ENCODE measurements at places on chromosomes 1 and 21. TPM values are rescaled to one million over a fixed set of nuclear protein-coding genes. Genes with fewer than 3 reads are reported as not detected.

DNA sequence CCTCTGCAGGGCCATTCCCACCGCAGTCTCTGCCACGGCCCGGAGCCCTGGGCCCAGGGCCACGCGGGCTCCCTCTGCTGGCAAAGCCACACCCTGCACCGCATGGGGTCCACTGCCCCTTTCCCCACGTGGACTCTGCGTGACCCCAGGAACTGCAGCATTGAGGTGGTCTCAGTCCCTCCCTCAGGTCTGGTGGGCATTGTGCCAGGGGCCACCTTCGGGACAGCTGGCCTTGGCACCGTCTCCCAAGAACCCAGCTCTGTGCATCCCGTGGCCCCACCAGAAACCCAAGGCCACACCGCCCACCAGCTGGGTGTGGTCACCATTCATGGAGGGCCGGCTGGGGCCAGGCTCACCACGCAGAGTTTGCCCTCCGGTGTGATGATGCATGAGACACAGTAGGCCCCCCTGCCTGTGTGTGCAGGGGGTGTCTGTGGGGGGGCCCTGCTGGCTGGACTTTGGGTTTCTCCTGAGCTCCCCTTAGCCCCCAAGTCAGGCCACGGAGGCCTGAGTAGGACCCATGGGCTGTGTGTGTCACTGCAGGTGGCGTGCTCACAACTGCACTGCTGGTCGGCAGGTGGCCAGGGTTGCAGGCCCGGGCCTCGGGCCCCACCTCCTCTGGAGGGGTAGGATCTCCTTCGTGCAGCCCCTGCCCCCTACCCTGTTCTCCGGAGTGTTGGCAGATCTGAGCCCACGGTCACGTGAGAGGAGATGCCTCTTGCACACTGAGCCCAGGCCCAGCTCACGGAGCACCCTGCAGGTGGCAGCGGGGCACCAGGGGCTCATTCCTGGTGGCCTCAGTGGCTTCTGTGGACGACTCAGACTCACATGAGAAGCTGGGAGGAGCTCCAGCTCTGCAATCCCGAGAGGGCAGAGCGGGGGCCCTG, 5.8 kb downstream of the VWA1 start:
- DNase-seq: peak; percentile 70

- DNase-seq: no peak
Observed at GRCh38 chr1:94863297-94863911, 43.2 kb downstream of the SLC44A3 start.

Gene MX2
- total RNA-seq: 17.6 TPM

DNA sequence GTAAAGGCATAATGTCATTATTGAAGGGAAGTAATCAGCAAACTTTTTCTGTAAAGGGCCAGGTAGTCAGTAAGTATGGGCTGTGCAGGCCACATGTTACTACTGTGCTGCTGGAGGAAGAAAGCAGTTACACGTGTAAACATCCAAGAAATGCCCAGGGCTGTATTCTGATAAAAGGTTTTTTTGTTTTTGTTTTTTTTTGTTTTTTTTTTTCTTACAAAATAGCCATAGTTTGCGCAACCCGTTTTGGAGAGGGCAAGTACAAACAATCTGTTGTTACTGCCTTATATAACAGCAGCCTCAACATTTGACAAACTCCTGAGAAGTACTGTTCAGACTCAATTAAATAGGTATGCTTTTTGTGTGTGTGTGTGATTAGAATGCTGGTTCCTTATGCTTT, 26.7 kb upstream of the MTMR11 start:
- no peak for DNase-seq

DNA sequence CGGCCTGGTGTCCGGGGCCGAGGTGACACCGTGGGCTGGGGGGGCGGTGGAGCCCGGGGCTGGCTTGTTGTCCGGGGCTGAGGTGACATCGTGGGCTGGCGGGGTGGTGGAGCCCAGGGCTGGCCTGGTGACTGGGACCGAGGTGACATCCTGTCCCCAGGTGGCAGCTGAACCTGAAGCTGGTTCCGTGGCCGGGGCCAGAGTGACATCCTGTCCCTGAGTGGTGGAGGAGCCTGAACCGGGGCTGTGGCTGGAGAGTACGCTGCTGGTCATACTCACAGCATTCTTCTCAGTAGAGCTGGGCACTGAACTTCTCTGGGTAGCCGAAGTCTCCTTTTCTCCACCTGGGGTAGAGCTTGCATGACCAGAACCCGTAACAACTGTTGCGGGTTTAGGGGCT, 15.8 kb downstream of the THBS3 start:
- DNase-seq: no peak

GRCh38 chr1:177932123-177932522, 37.7 kb downstream of the SEC16B start:
- no peak for DNase-seq

- DNase-seq: no peak
Observed at GRCh38 chr1:186183970-186184628, 191.0 kb downstream of the TPR start.

- DNase-seq: no peak
Observed at GRCh38 chr1:169108223-169108622, 1.7 kb downstream of the ATP1B1 start.

Gene MR1
- 11.3 TPM for total RNA-seq

DNA sequence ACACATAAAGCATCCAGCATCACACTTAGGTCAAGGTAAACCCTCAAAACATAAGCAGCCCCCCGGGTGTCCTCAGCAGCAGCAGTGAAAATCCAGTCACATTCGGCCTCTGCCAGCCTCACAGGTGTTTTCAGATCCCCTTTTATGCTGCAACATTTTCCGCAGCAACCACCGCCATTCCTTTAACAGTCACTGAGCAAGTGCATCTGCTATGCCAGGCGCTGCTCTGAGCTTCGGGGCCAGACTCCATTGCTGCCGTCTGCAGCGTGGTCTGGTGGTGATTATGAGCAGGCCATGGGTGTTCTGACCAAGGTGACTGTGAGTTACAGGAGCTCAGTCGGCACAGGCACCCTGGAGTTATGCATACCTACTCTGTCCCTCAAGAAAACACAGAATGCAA, 4.5 kb downstream of the URB1 start:
- no peak for DNase-seq

- no peak for DNase-seq
Observed at GRCh38 chr1:82632155-82632554, 831.4 kb downstream of the ADGRL2 start.

DNA sequence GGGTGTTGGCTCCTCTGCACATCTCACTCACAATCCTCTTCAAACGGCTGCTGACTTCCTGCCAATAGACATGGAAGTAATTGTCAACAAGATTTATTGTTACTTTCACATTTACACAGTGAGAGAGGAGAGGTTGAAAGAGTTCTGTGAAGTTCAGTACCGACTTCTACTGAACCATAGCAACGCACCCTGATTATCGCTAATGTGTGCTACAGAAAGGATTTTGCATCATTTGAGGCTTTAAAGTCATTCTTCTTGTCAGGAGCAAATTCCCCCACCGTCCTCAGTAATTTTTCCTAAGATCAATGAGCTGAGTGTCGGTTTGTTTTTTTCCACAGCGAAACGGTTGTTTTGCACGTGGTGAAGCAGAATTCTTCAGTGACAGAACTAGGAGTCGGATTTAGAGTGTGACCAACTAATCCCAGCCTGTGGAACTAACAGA, 361.0 kb downstream of the ADGRL2 start:
- DNase-seq: no peak

DNA sequence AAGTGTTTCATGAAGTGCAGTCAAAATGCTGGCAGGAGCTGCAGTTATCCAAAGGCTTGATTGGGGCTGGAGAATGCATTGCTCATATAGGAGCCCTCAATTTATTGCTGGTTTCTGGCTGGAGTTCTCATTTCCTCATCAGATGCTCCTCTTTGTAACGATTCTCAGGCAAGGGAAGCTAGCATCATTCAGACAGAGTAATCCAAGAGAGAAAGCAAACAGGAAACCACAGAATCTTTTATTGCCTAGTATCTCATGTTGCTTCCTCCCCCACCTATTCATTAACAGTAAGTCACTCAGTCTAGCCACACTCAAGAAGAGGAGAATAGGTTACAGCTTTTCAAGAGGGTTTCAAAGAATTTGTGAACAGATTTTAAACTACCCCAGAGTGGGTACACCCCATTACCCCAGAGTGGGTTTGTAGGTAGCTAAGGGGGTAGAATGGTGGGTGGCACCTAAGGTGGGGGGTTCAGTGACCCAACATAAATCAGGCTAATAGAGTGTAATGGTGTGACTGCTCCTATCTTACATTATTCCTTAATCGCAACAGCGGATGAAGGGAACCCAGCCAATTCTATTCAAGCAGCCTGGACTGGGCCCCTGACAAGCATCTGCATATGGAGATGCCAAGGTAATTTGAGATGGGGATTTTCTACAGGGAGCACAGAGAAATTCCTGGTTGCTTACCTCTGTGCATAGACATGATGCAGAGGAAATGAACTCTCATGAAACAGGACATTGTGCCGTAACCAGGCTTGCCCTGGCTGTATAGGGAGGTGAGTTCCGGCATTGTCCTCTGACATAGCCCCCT, 67.1 kb downstream of the KCNJ15 start:
- DNase-seq: no peak

DNA sequence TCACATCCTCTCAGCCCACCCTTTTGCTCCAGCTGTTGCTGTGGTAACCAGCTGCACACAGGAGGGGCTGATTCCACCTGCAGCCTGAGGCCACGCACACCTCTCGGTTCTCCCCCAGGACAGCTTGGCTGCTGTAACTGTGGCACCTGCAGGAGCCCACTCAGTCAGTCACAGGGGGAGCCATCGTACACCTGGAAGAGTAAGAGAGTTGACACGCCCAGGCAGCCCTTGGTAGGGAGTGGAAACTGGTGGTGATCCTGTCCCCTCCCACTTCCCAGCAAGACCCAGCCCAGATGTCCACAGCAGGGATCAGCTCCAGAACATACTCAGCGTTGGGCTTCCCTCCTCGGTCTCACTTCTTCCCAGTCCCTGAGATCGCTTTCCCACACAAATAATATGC, 32.2 kb upstream of the BACE2 start:
- DNase-seq: no peak

DNA sequence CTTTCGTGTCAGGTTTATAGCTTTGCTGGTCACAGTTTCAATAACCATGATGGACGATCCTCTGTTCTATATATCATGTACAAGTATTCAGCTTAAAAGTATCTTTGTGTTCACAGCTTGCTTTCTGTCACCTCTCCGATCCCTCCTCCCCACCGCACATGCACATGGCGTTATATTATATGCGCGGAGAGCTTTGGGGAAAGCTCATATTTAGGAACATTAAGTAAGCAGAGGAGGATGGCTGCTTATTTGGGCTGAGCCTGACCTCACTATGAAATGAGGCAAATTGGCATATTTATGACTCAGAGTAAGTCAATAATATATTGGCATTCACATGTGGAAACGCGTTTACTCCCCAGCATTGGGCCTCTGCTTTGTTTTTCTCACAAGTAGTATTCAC, 360.5 kb downstream of the HLX start:
- DNase-seq: no peak

All from Calu3 (cell line).